ENCODE measurements at places on chromosomes 5 and 9.

DNA sequence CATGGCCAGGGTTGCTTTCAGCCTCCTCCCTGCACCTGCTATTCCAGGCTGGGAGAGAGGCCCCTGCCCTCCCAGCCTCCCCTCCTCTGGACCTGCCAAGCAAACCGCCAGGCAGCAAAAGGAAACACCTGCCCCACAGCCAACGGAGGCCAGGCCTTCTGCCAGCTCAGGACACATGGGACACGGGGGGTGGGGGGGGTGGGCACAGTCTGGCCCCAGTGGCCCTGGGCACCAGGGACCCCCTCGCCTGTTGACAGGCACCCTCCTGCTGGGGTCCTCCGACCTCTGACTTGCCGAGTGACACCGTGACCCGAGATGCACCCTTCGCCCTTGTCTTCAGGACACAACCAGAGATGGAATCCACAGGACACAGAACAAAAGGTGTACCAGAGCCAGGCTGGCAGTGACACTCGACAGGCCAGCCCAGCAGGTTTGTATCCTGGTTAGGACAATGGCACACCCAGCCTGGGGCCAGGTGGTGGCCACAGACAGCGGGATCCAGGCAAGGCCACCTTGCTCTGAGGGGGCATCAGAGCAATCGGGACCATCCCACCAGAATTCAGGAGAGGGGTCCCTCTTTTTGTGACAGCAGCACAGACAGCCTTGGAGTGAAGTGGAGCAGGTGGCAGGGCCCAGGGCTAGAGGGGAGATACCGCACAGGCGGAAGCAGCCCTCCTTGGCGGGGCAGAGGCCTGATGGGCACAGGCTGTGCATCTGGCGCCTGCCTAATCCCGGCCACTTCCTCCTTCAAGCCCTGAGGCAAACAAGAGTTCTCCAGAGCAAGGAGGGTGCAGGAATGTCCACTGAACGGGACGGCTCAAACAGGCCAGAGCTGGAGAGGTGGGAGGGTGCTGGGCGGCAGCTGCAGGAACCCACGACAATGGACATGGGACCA is 1.3 kb upstream of the TMEM210 start:
- DNase-seq = no peak

DNA sequence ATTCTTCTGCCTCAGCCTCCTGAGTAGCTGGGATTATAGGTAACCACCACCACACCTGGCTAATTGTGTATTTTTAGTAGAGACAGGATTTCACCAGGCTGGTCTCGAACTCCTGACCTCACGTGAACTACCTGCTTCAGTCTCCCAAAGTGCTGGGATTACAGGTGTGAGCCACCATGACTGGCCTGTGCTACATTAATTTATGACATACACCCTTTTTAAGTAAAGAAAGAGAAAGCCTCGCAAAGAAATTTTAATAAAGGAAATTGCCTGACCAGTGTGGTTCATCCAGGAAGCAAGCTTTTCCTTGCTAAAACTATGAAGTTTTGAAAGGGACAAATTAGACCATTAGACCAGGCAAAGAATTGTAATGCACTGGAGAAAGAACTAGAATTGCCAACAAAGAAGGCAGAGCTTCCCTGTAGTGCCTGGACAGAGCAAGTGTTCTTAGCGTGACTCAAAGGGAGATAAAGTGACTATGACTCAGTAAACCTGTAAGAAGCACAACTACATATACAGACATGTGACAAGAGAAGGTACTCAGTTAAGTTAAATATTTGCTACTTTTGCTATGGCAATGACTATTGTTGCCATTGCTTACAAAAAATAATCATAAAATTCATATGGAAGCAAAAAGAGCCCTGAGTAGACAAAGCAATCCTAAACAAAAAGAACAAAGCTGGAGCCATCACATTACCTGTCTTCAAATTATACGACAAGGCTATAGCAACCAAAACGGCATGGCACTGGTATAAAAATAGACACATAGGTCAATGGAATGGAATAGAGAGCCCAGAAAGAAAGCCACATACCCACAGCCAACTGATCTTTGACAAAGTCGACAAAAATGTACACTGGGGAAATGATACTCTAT is 54.6 kb downstream of the FYB1 start:
- DNase-seq = no peak

DNA sequence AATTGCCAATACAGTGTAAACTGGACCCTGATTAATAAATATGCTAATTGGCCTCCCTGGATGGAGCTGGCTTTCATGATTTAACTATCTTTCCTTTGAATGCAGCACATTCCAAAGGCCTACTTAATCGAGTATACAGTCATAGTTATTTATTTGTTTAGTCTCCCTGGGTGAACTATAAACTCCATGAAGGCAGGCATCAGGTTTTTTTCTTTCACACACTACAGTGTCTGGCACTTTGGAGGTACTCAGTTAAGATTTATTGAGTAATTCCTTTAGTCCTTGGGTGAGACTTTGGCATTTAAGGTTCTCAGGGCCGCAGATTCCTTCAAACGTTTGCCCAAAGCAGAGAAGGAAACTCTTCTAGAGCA is 20.5 kb downstream of the RUSC2 start:
- DNase-seq = no peak

DNA sequence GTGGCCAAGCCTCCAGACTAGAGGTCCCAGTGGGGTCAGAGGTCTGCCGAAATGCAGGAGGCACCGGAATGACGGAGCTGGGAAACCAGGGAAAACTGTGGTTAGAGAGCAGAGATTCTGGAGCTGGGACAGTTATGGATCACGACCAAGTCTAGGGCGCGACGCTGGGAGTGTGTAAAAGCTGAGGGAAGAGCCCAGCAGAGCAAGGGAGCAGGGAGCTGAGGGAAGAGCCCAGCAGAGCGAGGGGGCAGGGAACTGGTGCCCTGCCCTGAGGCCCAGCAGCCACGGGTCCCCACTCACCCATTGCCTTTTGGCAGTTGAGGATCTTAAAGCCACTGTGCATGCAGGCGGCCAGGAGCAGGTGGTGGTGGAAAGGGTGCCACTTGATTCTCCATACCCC is 12.5 kb downstream of the MRPL41 start:
- DNase-seq = no peak

GRCh38 chr5:1883120-1883924 is 597 bp upstream of the IRX4 start:
- no peak for DNase-seq

GRCh38 chr5:6389397-6389796 is 11.1 kb upstream of the MED10 start:
- no peak for DNase-seq

DNA sequence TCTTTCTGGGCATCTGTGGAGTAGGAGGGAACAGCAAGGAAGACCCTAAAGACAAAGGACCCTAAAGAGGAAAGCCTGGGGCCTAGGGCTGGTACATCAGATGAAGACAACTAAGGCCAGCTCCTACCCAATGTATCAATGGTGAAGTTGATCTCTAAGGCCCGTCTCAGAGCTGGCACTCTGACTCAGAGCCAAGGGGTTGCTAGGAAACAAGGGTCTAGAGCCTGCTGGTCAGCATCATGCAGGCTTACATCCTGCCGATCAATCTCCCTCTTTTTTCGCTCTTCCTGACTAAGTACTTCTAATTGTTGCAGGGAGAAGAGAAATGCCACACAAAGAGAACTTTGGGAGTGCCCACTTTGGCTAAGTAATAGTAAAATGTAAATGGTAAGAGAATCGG is 26.2 kb downstream of the TRIM32 start:
- peak; percentile 34 for DNase-seq

DNA sequence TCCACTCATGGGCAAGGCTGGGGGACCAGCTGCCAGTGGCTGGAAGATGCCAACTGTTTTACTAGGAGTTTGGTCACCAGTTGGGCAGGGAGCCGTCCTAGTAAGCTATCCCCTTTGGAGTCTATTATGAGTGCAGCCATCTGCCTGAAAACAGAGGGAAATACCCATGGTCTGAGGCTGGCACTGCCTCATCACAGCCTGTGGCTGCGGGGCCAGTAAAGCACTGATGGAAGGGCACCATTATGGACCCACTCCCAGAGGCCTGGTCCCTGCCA is 187.2 kb upstream of the PANK3 start:
- DNase-seq = no peak

- DNase-seq = no peak
These were observed 114.8 kb upstream of the COL5A1 start for GRCh38 chr9:134526584-134527477.

DNA sequence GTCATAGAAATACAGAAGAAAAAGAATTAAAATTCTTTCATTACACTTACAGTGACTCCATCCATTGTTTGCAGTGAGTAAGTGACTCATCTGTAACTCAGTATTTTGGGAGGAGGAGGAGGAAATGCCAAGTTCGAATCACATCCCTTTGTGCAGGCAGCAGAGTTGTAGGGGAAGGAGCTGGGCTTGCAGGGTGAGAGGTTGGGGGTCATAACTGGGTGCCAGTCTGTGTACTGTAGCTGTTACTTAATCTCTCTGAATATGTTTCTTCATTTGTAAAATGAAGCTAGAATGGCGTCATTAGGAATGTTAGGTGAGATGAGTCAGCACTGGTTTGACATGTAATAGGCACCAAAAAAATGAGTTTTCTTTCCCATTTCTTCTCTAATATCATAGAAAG is 235.7 kb upstream of the ADAMTSL1 start:
- no peak for DNase-seq

DNA sequence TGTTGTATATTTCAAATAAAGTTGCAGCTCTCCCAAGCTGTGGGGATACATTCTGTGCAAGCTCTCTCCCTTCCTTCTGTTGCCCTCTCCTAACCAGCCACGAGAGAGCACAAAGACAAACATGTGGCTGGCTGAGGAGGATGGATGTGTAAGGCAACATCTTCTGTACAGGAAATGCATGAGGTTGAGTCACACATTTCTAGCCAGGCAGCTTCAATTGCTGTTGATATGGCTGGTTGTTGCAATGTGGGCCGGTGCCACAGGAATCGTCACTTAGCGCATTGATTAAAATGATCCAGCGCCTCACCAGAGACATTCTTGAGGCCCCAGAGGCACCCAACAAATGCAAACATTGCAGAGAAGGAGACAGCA is 207.1 kb downstream of the ICE1 start:
- peak; percentile 29 for DNase-seq

- DNase-seq = no peak
These were observed 34.4 kb upstream of the GNE start for GRCh38 chr9:36292641-36293040.
